ENCODE measurements at places on chromosomes 6 and 20.

- DNase-seq = no peak
These were observed 86.9 kb downstream of the TULP4 start for GRCh38 chr6:158399040-158399700.

GRCh38 chr6:106315765-106316374 is 9.7 kb downstream of the ATG5 start:
- no peak for DNase-seq

DNA sequence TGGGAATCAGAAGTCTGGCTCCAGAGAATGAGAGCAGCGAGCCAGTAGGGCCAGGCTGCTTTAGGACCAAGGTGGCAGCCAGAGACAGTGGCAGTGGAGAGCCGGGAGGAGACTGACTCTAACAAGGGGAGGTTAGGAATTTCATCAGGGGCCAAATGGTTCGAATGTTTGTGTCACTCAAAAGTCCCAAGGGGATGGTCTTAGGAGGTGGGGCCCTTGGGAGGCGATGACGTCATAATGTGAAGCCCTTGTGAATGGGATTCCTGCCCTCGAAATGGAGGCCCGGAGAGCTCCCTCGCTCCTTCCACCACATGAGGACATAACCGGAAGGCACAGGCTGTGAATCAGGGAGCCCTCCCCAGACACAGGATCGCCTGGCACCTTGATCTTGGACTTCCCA is 299.7 kb downstream of the QKI start:
- no peak for DNase-seq

DNA sequence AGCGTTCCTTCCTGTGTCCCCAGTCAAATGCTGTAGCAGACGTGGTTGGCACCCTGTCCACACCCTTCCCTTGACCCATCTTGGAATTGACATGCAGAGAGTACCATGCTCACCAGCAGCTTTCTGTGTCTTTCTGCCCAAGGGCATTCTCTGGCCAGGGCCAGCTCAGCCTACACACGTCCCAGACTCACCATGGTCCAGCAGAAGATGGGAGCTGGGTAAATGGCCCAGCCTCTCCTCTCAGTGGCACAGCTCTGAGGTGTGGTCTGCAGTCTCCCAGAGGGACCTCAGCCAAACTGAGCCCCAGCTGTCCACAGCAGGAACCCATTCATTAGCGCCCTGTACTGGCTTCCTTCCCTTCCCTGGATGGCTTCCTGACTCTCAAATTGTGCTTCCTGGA is 31.1 kb upstream of the BLCAP start:
- DNase-seq = no peak

DNA sequence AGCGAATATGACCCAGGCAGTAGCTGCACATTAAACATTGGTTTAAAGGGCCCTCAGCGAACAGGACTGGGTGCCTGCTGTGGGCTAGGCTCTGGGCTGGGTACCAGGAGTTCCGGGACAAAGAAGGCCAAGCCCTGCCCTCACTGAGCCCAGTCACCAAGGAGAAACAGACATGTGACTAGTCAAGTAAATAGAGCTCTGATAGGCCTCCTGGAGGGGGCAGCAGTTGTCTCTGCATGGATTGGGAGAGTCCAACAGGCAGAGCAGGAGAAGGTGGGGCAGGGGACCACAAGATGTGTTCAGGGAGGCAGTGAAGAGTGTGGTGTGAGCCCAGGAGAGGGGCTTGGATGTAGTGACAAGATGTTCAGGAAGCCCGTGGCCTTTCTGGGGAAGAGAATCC is 3.1 kb downstream of the HM13 start:
- peak; percentile 11 for DNase-seq

DNA sequence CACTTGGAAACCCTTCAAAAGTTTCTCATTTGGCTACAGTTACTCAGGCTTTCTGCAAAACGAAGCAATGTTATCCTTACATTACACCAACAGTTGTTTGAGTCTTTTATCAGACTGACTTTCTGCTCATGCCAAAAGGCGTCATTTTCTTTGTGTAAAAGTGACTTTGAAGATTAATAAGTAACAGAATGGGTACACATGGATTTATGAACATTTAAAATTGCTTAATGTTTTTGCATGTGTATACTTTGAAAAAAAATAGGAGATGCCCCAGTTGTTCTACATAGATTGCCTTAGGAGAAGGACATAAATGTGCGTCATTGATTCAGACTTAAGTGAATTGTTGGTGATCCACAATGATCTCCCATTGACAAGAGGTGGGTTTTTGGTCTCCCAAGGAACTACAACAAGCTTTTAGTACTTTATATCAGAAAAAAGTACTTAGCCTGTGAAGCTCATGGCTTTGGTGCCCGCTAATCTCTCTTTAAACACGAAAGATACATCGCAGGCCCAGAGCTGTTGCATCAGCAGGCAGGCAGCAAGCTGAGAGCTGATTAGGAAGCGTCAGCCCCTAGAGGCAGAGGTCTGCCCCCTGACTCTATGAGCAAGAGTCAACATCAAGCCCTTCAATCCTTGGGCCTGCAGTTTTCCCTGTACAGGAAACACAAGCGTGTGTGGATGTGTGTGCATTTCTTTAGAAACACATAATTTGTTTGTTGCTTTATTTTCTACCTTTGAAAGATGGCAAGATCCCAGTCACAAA is 45.9 kb downstream of the SLC22A3 start:
- DNase-seq = no peak

- no peak for DNase-seq
These were observed 20.1 kb upstream of the MTCL3 start for GRCh38 chr6:127539272-127539671.

DNA sequence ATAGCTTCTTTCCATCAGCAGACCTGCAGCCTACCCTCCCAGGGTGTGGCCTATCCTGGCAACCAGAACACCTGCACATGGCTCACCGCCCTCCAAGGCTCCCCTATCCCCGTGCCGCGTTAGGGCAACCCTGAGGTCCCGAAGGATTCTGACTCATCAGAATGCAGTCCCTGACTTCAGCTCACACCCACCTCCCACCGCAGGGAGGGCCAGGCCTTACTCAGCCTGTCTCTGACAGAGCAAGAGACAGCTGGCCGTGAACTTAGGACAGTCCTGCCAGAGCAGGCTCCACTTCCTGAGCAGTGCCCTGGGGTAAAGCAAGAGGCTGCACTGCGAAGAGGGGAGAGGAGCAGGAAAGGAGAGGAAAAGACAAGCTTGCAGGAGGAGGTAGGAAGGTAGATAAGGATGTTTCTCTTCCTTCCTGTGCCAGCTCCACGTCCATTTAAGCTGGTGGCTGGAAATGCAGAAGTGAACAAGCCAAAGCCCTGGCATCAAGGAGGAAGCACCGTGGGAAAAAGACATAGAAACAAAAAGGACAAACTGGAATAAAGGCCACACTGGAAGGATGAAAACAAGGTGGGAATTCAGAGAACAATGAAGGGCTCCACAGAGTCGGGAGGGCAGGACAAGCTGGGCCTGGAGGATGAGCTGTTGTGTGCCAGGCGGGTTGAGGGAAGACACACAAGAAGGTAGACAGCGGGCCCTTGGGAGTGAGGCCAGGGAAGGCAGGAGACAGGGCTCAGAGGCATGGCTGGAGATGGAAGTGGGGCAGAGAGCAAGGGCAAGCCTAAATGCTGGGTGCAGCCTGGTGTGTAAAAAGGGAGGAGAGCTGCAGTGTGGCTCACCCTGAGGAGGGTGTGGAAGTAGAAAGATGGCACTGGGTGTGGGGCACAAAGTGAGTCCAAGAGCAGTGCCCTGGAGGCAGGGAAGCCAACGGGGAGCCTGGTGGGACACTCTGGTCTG is 102.7 kb downstream of the SLC23A2 start:
- DNase-seq = no peak

GRCh38 chr6:99099243-99099642 is 151.5 kb upstream of the FBXL4 start:
- DNase-seq = no peak

DNA sequence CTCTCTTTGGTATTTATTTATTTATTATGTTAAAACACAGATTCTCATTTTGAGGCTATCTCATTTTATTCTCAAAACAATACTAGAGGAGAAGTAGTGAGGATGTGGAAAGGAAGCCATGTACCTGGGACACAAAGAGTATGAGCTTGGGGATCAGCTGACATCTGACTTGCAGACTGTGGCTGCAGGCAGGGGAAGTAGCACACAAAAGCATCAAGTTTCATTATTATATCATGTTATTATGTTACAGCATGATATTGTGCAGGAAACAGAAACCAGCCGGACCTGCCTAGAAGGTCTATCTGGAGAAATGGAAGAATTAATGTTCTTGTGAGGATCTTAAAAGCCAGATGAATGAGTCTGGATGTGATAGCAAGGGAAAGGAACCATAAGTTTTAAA is 248.2 kb downstream of the KHDC1L start:
- no peak for DNase-seq

DNA sequence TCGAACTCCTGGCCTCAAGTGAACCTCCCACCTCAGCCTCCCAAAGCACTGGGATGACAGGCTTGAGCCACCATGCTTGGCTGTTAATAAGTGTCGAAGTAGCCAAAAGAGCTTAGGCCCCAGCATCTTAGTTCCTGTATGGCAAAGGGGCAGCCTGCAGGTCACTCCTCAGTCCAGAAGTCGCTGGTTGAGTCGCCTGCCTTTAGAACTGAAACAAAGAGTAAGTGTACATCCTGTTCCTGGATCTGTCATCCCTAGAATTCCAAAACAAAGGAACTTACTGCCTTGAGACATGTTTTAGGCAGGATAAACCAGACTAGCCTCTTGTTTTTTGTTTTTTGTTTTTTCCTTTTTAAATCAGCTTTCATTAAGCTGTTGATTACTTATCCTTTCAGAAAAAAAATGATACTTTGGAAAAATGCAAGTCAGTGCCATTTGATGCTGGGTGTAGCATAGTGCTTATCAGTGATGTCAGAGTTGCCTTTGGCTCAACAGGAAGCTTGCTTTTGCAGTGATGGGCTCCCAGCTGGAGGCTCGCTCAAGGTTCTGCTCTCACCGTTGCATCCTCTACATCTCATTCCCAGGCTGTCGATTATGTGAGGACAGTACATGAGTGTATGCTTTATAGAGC is 9.0 kb downstream of the ACTR5 start:
- DNase-seq = no peak

GRCh38 chr6:37451441-37452193 is 18.6 kb downstream of the CMTR1 start:
- no peak for DNase-seq

DNA sequence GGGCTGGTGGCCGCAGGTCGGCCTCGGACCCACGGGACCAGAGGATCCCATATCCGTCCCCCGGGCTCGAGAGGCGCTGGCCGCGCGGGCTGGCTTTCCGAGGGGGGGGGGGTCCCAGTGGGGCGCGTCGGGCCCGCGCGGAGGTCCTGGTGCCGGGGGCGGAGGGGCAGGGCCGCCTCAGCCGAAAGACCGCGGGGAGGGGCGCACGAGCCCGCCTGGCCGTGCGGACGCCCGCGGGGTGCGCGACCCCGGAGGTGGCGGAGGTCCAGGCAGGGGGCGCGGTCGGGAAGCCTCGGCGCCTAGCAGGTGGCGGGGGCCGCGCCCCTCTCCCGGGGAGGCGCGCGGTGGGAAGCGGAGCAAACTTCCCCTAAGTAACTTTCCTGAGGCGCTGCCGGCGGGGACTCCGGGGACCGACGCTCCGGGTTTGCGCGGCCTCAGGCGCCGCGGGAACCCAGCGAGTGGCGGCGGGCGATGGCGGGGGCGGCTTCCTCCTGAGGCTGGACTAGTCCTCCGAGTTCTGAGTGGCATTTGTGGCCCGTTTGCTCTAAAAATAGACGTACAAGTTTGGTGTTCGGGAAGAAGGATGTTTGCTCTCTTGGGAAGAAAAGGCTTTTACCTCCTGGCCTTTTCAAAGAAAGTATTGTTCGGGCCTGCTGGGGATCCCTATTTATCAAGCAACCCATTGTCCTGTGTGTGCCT is 26.5 kb upstream of the BTBD3 start:
- peak; percentile 53 for DNase-seq

DNA sequence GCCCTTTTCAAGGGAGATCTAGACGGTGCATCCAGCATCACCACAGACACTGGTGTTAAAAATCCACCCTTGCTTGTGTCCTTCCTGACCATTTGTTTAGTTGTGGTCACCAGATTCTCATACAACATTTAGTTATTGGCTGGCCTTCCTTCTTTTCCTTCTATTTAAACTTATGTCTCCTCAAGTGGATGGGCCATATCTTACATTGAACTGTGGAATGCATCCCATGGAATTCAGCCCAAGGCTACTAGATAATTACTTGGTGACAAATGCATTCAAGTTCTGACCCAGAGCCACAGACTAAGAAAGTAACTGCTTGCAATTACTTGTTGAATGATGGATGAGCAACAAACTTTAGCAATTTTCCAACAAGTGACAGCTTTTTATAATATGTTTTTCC is 198.9 kb upstream of the SSTR4 start:
- no peak for DNase-seq

DNA sequence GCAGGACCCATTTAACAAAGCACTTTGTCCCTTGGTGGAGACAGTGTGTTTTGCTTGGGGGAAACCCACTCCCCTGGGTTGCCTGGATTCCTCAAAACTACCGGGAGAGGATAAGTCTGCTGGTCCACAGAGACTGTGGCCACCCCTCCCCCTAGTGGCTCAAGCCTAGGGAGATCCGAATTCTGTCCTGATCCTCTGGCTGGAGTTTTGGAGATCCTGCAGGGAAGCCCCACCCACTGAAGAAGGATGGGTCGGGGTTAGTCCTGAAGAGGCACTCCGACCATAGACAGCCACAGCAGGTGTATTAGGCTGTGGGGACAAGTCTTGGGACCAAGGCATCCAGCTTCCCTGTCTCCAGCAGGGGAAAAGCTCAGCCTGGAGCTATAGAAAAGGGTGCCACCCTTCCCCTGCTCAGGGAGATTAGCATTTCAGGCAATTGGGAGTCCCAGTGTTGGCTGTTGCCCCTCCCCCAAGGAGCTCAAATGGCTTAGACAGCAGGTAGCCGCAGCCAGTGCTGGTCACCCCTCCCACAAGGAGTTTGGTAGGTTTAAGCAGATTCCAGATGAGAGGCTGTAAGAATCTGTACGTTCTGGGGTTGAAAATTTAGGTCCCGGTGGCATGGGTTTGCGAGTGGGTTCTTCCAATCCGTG is 750.0 kb downstream of the TBC1D32 start:
- no peak for DNase-seq

DNA sequence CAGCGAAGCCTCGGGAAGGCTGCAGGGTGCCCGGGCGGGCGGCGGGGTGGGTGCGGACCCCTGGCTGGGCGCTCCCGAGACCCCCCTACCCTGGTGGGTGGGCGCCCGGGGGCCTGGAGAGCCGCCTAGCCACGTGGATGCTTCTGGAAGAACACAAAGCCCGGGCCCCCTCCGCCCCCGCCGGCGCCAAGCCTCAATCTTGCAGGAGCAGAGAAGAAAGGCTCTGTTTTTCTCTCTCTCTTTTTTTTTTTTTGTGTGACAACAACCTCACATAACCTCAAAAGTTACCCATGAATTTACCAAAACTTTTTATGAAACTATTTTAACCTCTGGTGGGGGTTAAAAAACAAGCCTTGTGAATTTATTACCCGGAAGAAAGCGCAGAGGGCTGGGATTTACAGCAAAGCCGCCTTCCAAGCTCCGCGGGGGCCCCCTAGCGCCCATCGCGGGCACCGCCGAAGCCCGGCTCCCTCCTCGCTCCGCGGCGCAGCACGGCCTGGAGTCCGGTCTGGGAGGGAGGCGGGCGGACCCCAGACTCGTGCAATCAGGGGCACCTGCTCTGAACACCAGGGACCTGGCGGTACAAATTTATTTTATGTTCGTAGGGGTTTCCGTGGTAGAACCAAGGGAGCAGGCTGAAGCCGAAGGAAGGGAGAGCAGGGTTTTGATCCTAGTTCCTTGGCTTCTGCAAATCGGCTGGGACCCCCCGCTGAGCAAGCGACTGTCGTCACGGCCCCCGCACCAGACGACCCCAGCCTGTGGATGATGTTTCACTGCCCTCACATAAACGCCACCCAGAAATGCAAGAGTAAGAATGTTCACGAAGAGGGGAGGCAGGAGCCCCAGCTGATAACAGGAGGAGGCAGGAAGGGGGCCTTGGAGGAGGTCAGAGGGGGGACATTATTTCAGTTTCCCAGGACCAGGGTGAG is 58.9 kb downstream of the ZNF831 start:
- DNase-seq = peak; percentile 80

All from nucleus accumbens (tissue), 56 donors.